Hypothalamus (tissue), 51 donors: ENCODE measurements at places on chromosomes 7 and 10.

GRCh38 chr10:51023636-51024035 lies 50.7 kb upstream of the PRKG1 start:
- no peak for DNase-seq

DNA sequence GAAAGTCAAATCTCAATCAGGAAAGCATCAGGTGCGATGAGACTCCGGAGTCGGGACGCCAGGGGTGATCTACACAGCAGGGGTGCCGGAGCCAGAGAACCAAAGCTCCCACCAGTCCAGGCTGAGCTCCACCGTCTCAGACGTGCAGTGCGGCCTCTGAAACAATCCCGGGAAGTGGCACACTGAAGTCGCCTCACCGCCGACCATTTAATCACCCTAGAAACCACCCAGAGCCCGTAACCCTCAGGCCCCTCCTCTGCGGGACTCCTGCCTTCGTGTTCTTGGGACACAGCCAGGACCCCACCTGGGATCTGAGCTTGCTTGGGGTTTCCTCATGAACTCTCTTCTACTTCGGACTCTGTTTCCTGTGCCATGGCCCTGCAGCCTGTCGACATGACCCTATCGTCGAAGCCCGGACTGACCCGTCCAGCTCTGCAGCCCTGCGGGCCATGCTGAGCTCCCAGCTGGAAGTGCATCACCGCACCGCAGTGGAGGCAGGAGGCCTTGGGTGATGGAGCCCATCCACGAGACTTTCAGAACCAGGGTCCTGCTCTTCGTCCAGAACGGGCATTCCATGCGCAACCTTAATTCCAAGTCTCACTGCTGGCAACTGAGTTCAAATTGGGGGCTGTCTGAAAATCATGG lies 266.4 kb downstream of the PTPRN2 start:
- DNase-seq = no peak

- DNase-seq = no peak
Measured at GRCh38 chr10:47301833-47302232, 1.8 kb downstream of the GDF10 start.

GRCh38 chr7:151093748-151094147 lies 7.5 kb downstream of the AGAP3 start:
- DNase-seq = no peak

DNA sequence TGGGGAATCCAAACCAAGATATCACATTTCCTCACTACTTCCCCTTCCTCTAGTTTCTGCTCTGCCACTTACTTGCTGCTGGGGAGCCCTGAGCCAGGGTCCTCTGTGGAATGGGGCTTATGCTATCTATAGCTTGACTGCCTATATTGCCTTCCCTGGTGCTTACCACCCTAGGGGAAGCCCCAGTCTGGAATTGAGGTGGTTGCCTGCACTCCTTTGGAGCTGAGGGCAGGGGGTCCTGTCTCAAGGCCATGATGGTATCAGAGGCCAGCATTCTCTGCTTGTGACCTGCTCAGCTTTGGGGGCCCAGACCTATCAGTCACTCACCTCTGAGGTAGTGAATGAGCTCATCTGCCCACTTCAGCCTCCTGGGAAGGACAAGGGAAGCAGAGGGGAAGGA lies 29.3 kb upstream of the INMT start:
- DNase-seq = no peak

GRCh38 chr7:149500201-149500600 lies 2.6 kb upstream of the ZNF746 start:
- DNase-seq = no peak
